ENCODE measurements at places on chromosomes 5 and 9. TPM values are rescaled to one million over a fixed set of nuclear protein-coding genes. Genes with fewer than 3 reads are reported as not detected.

NUTM2F gene
- total RNA-seq = not detected

CEL gene
- 1.3 TPM for total RNA-seq

PTGES gene
- total RNA-seq = 0.83 TPM

NOXA1 gene
- 1.0 TPM for total RNA-seq

SIMC1 gene
- 22.4 TPM for total RNA-seq

RAB3C gene
- total RNA-seq = not detected

LOX gene
- total RNA-seq = 75.8 TPM

GRCh38 chr5:145917288-145917687 is 19.1 kb upstream of the SH3RF2 start:
- H3K36me3 ChIP-seq = no peaks in the 10 kb centered on the region
- H3K4me1 ChIP-seq = peaks cover 3% of the 10 kb centered on the region
- no peak for DNase-seq
- no peak overlapping the region for H3K4me3 ChIP-seq

GRCh38 chr9:94870793-94871558 is 144.5 kb downstream of the AOPEP start:
- peaks cover 2% of the 10 kb centered on the region for H3K36me3 ChIP-seq
- DNase-seq = no peak
- H3K4me3 ChIP-seq = no peak overlapping the region
- H3K27ac ChIP-seq = peak overlapping the region; percentile 68
- H3K4me1 ChIP-seq = peaks cover 82% of the 10 kb centered on the region

- no peak overlapping the region for H3K4me3 ChIP-seq
- H3K36me3 ChIP-seq = peaks cover 2% of the 10 kb centered on the region
- no peak overlapping the region for H3K27ac ChIP-seq
- no peak for DNase-seq
These were observed 89.6 kb downstream of the CCDC171 start for GRCh38 chr9:15642369-15642962.

DNA sequence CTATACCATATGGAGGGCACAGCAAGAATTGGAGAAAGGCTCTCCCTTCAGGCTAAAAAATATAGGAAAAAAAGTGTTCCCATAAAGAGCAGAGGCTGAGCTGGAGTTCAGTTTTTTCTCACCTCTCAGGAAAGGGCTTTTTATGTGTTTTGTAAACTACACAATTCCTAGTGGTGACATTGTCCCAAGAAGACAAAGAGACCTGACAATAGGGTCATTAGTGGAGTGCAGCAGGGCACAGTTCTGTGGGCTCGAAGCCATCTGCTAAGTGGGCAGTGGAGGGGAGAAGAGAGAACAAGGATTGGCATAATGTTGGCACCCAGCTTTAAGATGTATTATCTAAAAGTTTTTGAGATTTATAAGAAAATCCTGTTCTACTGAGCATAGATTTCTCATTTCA is 162.5 kb downstream of the HCN1 start:
- no peak overlapping the region for H3K4me3 ChIP-seq
- no peaks in the 10 kb centered on the region for H3K27me3 ChIP-seq
- no peak for DNase-seq
- no peak overlapping the region for H3K27ac ChIP-seq

- peaks cover 67% of the 10 kb centered on the region for H3K27me3 ChIP-seq
- no peaks in the 10 kb centered on the region for H3K4me1 ChIP-seq
- no peak overlapping the region for H3K27ac ChIP-seq
- no peak overlapping the region for H3K4me3 ChIP-seq
- H3K36me3 ChIP-seq = no peaks in the 10 kb centered on the region
These were observed 51.9 kb upstream of the SH3PXD2B start for GRCh38 chr5:172506251-172506650.

DNA sequence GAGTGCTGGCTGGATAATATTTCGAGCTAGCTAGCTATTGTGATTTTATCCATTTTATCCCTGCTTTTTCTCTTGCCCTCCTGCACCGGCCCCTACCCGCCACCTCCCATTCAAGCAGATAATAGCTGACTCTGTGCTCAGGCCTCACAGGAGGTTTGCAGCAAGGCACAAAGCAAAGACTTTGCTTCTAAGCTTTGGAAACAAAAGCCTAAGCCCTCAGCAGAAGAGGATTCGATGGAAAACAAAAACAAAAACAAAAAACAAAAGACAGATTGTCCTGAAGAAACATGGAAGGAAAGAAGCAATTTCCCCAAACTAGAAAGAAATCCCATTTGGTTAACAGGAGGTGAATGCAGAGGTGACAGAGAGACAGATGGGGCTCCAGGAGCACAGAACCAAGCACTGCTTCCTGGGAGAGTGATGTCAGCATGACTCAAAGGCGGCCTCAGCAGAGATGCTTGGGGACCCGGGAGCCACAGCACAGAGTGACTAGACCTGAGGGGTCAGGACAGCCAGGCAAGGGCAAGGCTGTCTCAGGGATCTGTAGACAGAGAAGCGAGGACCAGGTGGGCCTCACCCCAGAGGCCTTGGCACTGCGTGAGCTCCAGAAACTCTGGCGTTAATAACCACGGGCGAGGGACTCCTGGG is 28.4 kb downstream of the MTX3 start:
- H3K27ac ChIP-seq = no peak overlapping the region
- no peaks in the 10 kb centered on the region for H3K36me3 ChIP-seq
- no peak for DNase-seq
- peaks cover 37% of the 10 kb centered on the region for H3K27me3 ChIP-seq
- no peak overlapping the region for H3K4me3 ChIP-seq

DNA sequence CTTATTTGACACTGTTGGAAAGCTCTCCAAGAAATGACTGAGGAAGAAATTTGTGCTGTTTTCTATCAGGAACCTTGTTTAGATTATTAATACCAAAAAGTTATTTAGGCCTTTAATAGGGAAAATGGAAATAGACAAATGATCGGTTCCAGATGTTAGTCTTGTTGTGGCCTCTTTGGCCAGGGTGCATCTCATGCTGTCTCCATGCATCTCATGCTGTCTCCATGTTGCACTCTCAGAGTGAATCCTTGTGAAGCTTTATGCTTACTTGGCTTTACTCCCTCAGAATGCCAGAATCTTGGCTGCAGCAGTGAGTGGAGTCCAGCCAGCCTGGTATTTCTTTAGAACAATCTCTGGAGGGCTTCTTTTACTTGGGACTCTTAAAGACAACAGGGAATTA is 185.5 kb downstream of the ARHGAP26 start:
- H3K27ac ChIP-seq = no peak overlapping the region
- H3K27me3 ChIP-seq = no peaks in the 10 kb centered on the region
- H3K4me3 ChIP-seq = no peak overlapping the region

DNA sequence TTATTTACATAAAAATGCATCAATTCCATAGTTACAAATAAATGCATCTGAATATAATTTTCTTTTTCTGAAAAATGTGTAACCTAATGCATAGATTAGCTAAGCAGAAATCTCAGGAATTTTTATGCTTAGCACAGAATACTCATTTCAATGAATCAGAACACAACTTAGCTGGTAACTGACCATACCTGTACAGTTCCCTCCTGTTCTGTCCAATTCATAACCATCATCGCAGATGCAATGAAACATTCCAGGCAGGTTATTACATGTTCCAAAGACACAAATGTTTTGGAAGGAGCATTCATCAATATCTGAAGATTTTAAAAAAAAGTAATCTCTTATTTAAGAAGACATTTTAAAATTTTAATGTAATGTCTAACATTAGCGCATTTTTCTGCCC is 219.4 kb downstream of the FBN2 start:
- no peaks in the 10 kb centered on the region for H3K27me3 ChIP-seq
- peaks cover 67% of the 10 kb centered on the region for H3K36me3 ChIP-seq
- H3K4me1 ChIP-seq = no peaks in the 10 kb centered on the region
- no peak for DNase-seq

GRCh38 chr9:89408628-89409101 is 89.2 kb downstream of the SEMA4D start:
- H3K36me3 ChIP-seq = no peaks in the 10 kb centered on the region
- no peak overlapping the region for H3K4me3 ChIP-seq
- peaks cover 13% of the 10 kb centered on the region for H3K4me1 ChIP-seq

GRCh38 chr5:77282337-77283027 is 72.0 kb downstream of the PDE8B start:
- no peak overlapping the region for H3K4me3 ChIP-seq
- peak overlapping the region; percentile 43 for H3K27ac ChIP-seq
- H3K36me3 ChIP-seq = no peaks in the 10 kb centered on the region
- peaks cover 9% of the 10 kb centered on the region for H3K27me3 ChIP-seq
- peaks cover 9% of the 10 kb centered on the region for H3K4me1 ChIP-seq
- no peak for DNase-seq

GRCh38 chr5:171166766-171167165 is 142.3 kb upstream of the TLX3 start:
- no peak overlapping the region for H3K4me3 ChIP-seq
- H3K36me3 ChIP-seq = no peaks in the 10 kb centered on the region
- H3K4me1 ChIP-seq = no peaks in the 10 kb centered on the region
- DNase-seq = no peak
- no peaks in the 10 kb centered on the region for H3K27me3 ChIP-seq
- no peak overlapping the region for H3K27ac ChIP-seq

DNA sequence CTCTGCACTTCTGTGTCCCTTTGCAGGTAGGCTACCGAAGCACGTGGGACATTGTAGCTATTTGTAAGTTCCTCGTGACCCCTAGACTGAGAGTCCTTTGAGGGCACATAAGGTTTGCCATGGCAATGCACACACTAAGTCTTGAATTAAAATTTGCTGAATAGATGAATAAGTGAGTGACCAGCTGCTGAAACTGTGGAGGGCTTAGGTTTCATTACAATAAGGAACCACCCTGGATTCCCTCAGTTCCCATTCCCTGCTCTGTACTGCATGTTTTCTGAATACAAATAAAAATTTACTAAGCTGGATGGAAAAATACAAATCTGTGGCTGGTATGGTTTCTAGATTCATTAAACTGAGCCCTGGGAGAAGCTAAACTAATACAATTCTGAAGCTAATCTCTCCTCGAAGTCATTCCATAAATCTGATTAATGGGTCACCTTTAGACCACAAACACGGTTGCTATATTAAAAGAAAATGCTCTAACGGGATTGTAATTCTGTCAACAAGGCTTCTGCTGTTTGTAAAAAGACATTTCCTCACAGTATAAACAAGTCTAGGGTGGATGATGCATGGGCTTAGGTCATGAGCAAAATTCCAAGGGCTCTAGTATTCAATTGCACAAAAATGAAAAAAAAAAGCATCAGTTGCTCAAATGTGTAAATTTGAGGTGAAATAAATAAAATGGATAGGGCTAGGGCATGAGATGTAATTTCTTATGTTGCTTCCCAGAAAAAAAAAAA is 172.3 kb downstream of the ATP10B start:
- no peaks in the 10 kb centered on the region for H3K36me3 ChIP-seq
- no peaks in the 10 kb centered on the region for H3K27me3 ChIP-seq
- no peak overlapping the region for H3K27ac ChIP-seq
- H3K4me3 ChIP-seq = no peak overlapping the region
- H3K4me1 ChIP-seq = no peaks in the 10 kb centered on the region
- DNase-seq = no peak

DNA sequence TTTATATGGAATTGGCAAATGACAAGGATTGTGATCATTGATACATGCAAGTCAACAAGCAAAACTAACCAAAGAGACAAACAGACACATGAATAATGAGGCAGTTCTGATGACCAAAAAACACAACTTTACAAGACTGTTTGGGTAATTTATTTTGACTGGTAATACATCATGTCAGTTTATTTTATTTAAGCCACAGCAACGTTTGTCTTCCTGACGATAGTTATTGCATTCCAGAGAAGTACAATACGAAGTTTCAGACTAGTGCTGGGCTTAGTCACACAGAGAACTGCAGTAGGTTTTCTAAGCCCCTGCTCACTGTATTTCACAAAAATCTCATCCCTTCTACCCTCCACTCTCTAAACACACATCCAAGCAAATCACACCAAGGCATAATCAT is 514.2 kb downstream of the RAB3C start:
- no peak for DNase-seq
- peaks cover 15% of the 10 kb centered on the region for H3K4me1 ChIP-seq
- H3K27me3 ChIP-seq = no peaks in the 10 kb centered on the region
- peaks cover 2% of the 10 kb centered on the region for H3K36me3 ChIP-seq

DNA sequence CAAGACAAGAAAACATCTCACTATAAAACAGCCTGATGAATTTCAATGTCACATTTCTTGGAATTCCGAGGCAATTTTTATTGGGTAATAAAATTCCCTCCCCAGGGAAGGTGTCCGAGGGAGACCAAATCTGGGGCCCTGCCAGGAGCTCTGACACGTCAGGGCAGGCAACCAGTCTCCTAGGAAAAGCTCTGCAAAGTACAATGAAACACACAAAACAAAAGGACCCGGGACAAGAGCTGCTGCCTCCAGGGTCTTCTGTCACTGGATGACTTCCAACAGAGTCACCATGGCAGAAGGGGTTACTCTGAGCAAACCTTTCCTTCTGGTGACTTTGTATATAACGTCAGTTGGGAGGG is 50.8 kb downstream of the SAXO1 start:
- H3K36me3 ChIP-seq = no peaks in the 10 kb centered on the region
- no peak overlapping the region for H3K4me3 ChIP-seq
- H3K27ac ChIP-seq = no peak overlapping the region
- no peaks in the 10 kb centered on the region for H3K27me3 ChIP-seq
- no peak for DNase-seq

DNA sequence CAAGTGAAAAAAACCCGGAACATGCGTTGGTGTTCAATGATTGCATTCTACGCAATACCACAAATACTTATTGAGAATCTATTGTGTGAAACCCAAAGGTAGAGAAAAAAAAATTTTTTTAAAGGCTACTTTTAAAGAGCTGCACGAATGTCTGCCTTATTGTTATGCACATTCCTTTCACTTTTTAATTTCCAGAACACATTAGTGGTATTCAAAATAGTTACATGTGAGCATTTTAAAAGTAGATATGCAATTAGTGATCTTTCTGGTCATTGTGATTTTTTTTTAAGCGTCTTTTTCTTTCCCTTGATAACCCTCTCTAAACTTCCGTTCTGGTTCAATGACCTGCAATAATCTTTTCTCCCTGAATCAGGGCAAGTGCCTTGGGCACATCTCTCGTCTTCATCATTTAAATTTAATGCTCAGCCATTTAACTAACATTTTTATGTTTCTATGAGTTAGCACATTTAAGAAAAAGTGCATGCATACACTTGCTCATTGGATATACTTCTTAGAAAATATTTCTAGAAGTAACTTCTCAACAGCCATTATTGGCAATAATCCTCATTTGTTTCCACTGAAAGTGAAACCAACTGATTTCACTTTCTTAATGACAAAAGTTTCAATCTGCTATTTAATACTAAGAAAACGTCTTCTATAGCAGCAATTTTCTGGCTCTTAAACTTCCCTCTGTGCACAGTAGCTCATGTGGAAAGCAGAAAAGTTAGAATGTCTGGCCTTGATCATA is 80.3 kb downstream of the CDH6 start:
- DNase-seq = no peak
- peak overlapping the region; percentile 79 for H3K27ac ChIP-seq
- H3K36me3 ChIP-seq = peaks cover 71% of the 10 kb centered on the region
- H3K4me1 ChIP-seq = peaks cover 45% of the 10 kb centered on the region

GRCh38 chr5:171797543-171797942 is 11.9 kb downstream of the SMIM23 start:
- no peaks in the 10 kb centered on the region for H3K36me3 ChIP-seq
- H3K4me3 ChIP-seq = no peak overlapping the region
- no peak overlapping the region for H3K27ac ChIP-seq
- peaks cover 36% of the 10 kb centered on the region for H3K27me3 ChIP-seq
- no peaks in the 10 kb centered on the region for H3K4me1 ChIP-seq

DNA sequence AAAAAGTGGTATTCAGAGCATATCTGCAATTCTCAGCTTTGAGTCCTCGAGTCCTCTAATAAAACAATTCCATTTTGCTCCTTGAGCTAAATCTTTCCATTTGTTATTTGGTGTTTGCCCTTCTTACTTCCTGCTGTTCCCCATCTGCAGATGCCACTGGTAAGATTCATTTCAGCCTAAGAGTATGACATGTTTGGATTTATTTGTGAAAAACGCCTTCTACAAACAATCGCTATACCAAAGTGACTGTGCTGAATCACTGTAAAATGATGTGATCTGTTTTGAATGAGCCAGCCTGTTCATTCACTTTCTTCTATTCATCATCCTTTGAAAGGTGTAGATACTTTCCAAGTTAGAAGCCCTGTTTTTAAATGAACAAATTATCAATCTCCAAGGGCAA is 27.7 kb downstream of the KCTD16 start:
- H3K36me3 ChIP-seq = no peaks in the 10 kb centered on the region
- no peak for DNase-seq
